ENCODE measurements at places on chromosomes 2 and 18.

DNA sequence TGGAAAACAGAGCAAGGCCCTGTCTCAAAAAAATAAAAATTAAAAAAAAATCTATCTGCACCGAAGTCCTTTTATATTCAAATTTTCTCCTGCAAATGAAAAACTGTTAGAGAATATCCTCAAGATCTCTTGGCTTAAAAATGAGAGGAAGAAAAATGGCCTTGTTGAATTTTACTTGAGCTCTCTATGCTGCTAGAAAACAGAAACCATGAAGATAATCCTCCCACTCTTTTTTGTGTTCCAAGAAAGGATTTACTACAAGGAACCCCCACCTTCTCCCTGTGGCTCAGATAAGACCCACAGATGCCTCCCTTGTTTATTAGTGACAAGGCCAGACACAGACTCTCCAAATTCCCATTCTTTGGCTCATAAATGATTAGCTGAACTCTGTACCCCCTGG, 71.0 kb downstream of the SGPP2 start:
- DNase-seq, result no peak

DNA sequence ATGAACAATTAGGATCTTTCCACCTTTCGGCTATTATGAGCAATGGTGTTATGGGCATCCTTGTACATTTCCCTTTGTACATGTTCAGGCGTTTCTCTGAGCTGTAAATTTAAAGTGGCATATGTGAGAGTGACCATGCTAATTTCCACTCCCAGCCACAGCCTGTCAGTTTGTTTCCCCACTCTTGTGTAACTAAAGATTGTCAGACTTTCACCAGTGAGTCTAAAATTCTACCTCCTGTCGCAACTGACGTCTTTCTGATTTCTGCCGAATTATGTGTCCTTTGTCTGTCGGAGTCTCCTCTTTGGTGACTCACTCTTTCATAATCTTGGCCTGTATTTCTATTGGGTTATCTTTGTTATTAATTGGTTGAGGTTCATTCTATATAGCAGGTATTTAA, 50.7 kb downstream of the TRAPPC12 start:
- no peak for DNase-seq

DNA sequence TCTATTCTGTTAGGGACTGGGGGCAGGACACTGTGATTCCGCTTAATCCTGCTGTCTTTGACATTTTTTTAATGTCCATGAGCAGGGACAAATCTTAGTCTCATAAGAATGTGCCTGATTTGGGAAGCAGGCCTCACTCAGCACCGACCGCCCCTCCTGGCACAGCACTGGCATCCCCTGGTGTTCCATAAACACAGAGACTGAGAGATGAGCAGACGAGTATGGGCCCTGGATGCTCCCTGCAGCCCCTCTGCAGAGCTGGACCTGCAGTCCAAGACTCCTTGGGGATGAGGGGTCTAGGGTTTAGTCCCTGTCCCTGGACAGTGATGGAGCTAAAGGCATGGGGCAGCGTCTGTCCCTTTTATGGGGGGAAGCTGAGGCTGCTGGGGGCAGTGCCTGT, 81.6 kb downstream of the NDUFA10 start:
- no peak for DNase-seq

GRCh38 chr2:191321861-191322662, 76.9 kb downstream of the MYO1B start:
- DNase-seq, result peak; percentile 45

DNA sequence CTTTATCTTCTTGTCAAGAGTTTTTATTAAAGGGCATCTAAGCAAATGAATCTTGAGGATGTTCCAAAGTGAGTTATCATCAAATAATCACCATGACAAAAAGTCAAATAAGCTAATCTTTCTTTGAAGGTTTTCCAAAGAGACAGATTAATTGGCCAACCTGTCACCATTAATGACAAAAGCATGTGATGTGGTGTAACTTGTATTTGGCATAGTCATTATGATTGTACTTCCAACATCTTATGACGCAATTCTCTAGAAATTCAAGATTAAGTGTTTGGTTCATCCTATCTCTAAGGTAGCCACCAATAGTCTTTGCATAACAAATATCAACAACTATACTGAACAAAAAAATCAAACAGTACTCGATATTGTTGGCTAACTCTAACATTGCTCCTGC, 28.6 kb downstream of the RBMS1 start:
- DNase-seq, result no peak

GRCh38 chr2:27723372-27724144, 48.0 kb upstream of the MRPL33 start:
- DNase-seq, result no peak

- DNase-seq, result no peak
Observed at GRCh38 chr2:23673082-23673481, 253.8 kb downstream of the ATAD2B start.

DNA sequence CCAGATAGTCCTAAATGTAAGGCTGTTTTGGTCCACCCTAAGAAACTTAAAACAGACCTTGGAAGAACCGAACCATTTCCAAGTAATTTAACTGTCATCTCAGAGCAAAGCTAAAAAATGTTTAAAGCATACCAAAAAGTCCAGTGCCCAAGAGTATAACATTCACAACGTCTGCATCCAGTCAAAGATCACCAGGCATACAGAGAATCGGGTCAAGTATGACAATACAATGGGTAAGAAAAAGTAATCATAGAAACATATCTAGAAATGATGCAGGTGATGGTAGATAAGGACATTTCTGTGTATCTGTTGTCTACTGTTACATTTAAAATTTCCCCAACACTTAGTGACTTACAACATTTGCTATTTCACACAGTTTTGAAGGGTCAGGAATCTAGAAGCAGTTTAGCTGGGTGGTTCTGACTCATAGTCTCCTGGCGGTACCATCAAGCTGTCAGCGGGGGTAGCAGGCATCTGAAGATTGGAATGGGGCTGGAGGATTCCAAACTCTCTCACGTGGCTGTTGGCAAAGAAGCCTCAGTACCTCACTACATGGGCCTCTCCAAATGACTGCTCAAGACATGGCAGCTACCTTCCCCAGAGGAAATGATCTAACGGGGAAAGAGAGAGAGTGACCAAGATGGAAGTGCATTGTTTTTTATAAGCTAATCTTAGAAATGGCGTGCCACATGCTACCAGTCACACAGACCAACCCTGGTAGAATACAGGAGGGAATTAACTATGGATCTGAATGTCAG, 36.6 kb upstream of the DYNC2LI1 start:
- no peak for DNase-seq

- DNase-seq, result no peak
Observed at GRCh38 chr18:34772887-34773286, 62.8 kb downstream of the DTNA start.

DNA sequence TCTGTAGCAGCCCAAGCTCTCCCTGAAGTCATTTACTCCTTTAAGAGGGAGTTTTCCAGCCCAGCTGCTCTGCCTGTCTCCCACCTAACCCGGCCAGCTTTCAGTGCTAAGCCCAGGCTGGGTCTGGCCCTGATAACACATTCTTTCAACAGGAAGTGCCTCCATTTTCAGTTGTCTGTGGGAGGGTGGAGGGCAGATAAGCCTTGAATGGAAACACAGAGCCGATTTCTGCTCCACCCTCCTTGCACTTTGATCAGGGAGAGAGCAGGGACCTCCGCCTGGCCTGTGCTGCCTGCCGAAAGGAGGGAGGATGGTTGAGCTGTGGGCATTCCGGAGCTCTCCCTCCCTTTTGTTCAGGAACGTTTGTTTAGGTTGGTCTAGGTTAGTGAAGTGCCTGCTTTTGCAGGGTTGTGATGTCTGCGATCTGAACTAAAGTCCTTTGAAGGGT, 24.8 kb downstream of the GATA6 start:
- DNase-seq, result no peak

DNA sequence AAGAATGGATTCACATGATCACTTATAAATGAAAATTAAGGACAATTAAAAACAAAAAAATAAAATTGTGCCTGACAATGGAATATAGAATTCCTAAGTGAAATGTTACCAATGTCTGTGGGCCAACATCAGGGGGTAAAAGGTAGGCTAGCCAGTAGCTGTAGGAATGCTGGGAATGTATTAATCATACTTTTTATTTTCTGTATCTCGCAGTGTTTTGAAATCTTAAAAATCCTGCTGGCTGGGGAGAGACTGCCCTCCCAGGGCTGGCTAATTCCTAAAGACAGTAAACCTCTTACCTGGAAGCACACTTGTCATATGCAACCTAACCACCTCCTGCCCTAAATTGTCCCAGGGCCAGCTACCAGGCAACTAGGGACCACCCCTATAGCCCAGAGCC, 69.8 kb downstream of the REV1 start:
- DNase-seq, result no peak

GRCh38 chr2:191835539-191836350, 11.1 kb downstream of the CAVIN2 start:
- DNase-seq, result no peak

DNA sequence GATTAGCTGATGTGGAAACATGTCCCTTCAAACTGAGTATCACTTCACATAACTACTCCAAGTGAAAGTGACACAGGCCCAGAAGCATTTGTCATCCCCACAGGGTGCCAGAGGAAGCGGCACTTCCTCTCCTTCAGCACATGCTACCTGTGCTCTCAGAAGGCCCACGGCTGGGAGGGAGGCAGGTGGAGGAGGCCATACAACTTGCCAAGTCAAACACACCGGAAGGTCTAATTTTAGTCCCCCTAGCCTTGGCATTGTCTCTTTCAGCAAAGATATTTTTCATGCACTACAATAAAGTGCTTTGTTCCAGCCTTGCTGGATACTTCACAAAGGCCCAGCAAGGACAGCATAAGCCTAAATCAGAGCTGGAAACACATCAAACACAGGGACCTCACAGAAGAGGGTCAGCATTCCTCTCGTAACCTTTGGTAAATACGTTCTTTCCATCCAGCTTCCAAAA, 38.0 kb downstream of the VSNL1 start:
- DNase-seq, result no peak

DNA sequence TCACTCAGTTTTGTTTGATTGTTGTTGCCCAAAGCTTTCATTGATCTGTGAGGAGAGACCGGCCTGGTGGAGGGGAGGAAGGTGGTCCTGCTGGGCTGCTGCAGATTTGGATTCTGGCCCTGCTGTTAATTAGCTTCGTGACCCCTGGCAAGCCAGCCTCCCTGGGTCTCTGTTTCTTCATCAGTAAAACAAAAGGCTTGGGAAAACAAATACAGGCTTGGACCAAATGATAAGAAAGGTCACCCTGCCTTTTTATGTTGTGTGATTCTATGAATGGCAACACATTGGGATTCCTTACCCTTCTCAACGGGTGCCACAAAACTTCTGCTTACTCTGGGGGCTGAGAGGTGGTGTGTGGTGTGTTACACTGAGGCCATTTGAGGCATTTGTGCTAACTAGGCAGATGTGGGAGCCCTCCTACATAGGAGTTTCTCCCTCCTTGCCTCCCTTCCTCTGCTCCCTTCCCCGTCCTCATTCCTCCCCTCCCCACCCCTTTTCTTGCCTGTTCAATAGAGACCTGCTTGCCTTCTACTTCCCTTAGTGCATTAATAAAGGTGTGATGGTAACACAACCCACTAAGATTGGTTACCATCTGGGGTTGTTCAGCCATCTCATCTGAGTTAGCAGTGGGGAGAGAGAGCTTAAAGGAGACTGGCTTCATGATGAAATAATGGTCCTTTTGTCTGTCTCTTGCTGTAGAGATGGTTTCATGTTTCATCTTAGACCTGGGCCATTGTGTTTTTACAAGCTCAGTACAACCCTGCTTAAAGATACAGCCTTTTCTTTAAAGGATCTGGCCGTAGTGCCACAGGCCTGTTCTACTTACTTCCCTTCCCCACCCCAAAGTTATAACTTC, 96.2 kb downstream of the TANC1 start:
- no peak for DNase-seq

GRCh38 chr2:189698020-189698887, 23.8 kb downstream of the ANKAR start:
- peak; percentile 51 for DNase-seq

DNA sequence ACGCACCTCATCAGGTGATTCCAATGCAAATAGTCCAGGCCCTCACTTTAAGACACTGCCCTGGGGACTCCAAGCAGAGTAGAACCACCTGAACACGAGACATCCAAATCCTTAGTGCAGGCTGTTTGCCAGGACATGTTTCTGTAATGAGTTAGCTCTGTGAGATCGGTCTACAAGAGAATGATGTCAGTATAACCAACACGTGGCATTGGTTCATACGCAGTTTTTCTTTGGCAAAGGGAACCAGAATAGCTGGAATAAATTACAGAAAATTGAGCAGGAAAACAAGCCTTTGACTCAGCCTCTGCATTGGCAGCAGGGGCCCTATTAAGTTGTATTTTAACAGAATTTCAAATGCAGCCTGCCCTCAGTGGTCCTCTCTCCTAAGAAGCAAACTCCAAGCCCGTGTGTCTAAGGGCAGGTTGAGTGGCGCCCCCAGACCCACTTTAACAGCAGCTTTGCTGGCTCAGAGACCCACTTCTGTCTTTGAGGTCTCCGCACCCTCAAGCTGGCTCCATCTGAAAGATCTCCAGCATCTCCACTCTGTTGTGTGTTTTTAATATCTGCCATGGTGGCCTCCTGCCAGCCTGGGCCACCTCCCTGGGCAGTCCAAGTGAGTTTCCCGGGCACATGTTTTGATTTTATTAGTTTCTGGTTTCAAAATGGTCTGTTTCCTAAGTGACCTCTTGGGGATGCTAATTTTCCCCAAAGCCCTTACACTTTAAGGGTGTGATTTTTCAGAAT, 61.3 kb downstream of the ALPK2 start:
- no peak for DNase-seq

- DNase-seq, result no peak
Observed at GRCh38 chr2:54946220-54946805, 103.9 kb downstream of the RTN4 start.

- DNase-seq, result no peak
Observed at GRCh38 chr2:2639251-2640139, 308.4 kb upstream of the MYT1L start.

- peak; percentile 47 for DNase-seq
Observed at GRCh38 chr2:136101042-136101441, 16.9 kb downstream of the CXCR4 start.

DNA sequence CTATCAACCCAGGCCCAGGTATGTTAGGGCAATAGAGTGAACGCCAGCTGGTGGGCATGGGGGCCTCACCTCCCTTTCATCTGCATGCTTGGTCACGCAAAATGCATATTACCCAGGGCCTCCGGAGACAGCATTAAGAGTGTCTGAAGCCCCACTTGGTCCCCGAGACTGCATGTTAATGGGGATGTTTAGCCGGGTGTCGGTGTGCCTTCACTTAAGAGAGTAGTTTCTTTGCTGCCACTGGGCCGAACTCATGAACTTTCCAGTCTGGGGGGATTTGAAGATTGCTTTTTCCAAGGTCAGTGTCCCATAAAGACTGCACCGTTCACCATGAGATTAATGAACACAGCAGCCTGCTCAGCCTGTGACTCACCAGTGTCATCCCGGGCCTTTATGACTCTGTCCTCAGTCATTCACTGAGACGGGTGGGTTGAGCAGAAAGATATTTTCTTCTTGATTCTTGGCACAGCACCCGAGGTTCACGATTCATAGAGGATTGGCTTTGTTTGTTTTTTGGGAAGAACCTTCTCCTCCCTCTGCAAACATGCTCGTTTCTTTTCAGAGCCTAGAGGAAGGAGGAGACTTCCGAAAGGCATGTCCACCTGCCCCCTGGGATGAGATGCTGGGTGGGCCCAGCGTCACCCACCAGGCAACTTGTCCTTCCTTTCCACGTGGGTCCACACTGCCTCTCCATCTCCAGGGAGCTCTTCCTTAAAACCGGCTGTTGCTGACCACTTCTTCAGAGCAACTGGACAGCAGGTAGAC, 199.1 kb downstream of the GLI2 start:
- no peak for DNase-seq
